ENCODE measurements at places on chromosomes 11 and 22.

DNA sequence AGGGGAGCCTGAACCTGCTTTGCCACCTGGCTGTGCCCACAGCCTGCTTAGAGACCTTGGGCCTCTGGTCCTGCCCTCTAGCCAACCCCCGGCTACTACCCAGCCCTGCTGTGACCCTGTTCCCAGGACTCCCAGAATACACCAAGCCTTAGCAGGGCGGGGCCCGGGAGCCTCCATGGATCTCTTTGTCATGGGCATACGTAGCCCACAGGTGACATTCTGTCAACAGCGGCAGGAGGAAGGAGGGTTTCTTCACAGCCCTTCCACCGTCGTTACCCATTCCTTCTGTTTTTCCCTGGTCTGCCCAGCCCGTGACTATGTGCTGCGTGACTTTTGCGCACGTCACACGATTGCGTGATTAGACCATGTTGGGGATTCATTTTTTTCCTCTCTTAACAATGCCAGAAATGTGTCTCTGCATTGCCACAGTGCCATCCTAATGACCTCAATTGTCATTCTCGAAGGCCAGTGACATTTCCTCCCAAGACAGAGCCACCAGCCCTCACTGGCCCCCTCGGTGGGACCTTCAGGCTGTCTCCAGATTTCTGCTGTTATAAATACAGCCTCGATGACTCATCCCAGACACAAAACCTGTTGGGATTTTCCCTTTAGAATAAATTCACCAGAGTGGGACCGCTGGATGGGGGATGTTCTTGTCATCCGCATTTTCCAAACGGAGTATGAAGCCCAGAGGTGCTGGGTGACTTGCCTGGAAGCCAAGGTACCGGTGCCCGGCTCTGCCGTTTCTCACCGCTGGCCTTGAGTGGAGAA is 9.0 kb downstream of the SYT12 start:
- DNase-seq: no peak

GRCh38 chr11:36311926-36312595 is 16.0 kb downstream of the PRR5L start:
- DNase-seq: no peak

- DNase-seq: no peak
Observed at GRCh38 chr22:43996981-43997265, 27.2 kb upstream of the PARVB start.

GRCh38 chr11:121833970-121834369 is 282.0 kb downstream of the BLID start:
- DNase-seq: no peak

- no peak for DNase-seq
Observed at GRCh38 chr11:117378976-117379865, 51.6 kb downstream of the CEP164 start.

DNA sequence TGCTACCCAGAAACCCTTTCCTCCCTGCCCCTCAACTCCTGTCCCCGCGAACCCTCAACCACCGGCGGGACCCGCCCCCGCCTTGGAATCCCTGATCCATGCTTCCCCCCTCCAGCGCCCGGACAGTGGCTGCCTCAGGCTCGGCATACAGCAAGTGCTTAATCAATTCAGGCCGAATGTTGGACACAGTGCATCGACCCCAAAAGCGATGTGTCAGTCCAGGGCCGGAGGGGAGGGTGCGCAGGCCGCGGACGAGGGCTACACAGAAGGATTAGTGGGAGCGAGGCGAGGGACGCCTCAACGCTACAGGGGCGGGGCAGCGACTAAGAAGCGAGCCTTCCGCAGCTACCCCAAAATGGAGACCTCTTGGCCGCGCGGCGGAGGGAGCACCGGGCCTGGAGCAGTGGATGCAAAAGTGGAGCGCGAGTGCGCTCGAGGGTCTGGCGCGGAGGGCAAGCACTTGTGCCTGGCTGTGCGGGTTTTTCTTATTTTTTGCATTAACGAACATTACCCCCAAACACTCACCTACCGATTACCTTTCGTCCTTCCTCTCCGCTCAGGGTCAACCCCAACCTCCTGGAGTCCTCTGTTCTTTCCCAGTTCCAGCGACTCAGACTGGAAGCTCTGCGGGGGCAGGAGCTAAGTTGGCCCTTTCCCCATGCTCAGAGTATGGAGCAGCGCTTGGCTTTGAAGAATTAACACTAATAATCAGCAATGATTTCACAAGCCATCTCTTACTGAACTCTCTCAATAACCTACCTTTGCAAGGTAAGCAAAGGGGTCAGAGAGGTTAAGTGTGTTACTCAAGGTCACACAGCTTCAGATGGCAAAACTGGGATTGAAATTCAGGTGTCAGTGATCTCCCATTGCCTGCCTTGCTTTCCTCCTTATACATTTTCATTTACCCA is 30.0 kb upstream of the WNT11 start:
- peak; percentile 84 for DNase-seq

- no peak for DNase-seq
Observed at GRCh38 chr22:40310081-40310767, 36.1 kb upstream of the ADSL start.

DNA sequence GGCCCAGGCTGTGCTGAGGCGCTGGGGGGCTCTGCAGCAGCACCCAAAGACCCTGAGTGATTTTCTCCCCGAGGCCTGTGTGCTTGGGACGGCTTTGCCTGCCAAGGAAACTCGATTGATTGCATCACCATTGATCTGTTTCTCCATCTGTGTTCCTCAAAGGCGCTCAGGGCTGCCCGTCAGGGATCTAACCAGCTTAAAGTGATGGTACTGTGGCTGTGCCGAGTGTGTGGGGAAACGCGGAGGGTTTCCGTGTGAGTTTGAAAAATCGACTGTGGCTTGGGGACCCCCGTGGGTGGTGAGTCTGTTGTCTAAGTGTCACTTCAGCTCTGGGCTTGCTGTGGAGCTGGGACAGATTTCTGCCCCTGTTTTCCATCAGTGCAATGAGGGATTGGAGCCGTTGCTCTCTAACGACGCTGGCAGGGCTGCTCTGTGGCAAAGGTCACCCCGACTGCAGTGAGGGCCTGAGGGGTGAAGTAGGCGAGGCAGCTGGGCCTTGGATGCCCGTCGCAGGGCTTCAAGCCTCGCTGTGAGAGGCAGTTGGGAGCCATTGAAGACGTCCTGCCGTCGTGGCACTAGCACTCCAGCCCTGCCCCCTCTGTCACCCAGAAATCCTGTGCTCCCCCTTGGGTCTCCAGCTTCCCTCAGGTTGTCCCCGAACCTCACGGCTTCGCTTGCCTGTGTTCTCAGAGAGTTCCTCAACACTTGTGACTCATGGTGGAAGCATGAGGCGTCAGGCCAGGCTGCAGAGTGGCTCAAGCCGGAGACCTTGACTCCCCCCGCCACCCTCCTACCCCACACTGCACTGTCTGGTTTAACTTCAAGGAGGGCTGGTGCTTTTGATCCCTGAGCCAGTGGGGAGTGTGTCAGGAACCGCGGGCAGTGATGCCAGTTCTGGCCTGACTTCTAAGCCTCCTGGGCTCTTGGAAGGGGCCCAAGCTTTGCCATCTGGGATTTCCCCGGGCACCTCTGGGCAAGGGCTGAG is 21.8 kb downstream of the CACNA1I start:
- DNase-seq: no peak

GRCh38 chr11:73350908-73351636 is 25.1 kb upstream of the RELT start:
- no peak for DNase-seq

DNA sequence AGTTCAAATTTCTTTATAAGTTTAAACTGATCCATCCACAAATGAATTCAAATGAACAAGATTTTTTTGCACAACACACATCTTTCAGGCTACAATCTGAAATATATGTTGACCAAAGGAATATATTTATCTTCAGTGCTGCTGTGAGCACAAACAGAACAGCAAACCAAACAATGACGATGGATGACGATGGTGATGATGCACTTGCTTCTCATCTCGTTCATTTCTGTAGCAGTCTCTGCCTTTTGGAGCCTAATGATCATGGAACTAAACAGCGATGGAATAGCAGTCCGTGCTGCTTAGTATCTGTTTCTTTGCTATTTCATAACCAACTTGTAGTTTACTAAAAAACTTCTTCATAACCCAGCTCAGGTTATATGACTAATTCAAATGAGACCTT is 220.7 kb upstream of the BLID start:
- no peak for DNase-seq

- no peak for DNase-seq
Observed at GRCh38 chr11:16365581-16366228, 9.4 kb upstream of the SOX6 start.
